Neural progenitor cell (in vitro differentiated cells): ENCODE measurements at places on chromosomes 1 and 21.

GRCh38 chr1:209072481-209072880 lies 511.0 kb upstream of the CAMK1G start:
- no peak for DNase-seq

GRCh38 chr1:77977989-77978292 lies 931 bp downstream of the FUBP1 start:
- DNase-seq: no peak

DNA sequence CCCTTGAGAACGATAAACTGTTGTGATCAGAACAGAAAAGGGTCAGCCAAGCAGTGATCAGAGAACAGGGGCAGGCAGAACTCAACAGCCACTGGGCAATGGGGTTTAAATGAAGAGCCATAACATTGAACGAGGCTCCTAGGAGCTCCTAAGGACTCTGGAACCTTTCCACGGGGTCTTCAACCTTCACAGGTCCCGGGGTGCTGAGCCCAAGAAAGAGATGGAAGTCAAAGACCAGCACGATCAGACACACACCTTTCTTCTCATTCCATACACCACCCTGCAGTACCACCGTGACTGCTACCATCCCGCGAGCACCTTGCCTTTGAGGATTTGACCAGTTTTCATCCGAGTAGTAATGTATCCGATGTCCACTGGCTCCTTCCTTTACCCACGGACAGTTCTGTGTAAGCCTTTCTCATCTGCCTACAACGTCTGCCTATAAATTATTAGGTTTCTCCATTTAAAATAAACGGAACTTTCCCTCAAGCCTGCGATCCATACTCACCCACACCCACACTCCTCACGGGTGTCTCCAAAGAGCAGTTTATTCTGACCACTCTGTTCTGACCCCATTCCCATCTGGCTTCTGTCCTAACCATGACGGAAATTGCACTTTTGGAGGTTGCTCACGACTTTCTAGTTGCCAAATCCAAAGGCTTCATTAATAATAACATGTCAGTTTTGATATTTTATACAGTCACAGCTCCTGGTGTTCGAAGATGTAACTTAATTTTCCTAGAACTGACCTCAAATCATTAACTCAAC lies 16.8 kb upstream of the HHAT start:
- DNase-seq: no peak

DNA sequence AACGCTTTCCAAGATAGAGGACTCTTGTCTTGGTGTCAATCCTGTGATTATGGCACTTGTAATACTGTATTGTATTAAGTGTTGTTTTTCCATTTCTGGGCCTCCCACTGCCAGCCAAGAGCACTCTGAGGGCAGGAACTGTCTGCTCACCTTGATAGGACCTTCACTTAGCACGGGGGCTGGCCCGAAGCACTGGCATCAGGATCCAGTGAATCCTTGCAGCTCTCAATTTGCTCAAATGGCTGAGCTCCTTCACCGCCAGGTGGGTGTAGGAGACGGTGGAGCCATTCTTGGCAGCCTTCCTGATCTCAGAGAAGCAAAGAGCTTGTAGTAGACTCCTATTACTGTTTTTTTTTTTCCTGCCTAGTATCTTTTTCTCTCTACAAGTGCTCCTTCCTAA lies 17.7 kb downstream of the MECR start:
- no peak for DNase-seq

- no peak for DNase-seq
Observed at GRCh38 chr1:223847781-223848345, 2.1 kb upstream of the TP53BP2 start.

- peak; percentile 95 for DNase-seq
Observed at GRCh38 chr1:6246497-6247467, 2.8 kb downstream of the HES3 start.

- DNase-seq: no peak
Observed at GRCh38 chr1:40640314-40641076, 25.0 kb downstream of the RIMS3 start.

- DNase-seq: no peak
Observed at GRCh38 chr1:91057784-91058183, 35.9 kb upstream of the ZNF644 start.

DNA sequence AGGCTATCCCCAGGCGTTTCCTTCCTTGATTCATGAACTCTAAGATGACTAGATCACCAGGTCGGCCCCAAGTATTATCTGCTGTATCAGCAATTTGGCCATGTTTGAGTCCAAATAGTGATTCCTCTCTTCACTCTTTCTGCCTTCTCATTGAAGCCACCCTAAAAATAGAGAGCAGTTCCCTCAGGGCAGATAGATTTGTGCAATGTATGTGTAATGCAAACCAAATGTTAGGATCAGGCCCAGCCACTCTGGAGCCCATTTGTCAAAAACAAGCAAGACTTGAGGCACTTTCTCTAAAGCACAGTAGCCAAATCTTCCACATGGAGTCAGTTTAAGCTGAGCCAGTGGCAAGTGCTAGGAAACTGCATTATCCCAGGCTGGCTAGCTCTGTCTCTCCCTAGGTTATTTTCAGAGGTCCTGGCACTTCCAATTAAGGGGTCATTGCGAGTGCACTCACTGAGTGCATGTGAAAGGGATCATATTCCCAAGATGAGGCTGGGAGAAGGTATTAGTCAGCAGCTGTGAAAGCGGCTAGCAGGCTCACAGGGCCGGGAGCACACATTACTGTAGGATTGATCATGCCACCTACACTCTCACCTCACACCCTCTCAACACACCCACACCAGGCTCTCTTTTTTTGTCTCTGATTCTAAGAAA lies 97.9 kb upstream of the RAB3GAP2 start:
- DNase-seq: peak; percentile 30

DNA sequence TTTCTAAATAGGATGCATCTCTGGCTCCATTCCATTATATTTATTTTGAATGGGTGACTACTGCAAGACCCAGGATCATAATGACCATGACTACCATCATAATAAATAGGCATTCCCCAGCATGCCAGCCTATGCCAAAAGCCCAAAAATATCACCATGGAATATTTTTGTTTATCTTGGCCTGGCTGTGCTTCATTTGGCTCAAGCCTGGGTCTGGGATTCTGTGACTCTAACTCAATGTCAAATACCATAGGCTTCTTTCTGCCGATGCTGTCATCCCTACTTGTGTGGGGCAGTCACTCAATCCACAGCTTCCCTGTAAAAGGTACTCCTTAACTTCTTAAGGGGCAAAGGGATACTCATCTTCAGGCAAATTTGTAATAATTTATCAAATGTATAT lies 66.6 kb downstream of the DIRAS3 start:
- DNase-seq: no peak

DNA sequence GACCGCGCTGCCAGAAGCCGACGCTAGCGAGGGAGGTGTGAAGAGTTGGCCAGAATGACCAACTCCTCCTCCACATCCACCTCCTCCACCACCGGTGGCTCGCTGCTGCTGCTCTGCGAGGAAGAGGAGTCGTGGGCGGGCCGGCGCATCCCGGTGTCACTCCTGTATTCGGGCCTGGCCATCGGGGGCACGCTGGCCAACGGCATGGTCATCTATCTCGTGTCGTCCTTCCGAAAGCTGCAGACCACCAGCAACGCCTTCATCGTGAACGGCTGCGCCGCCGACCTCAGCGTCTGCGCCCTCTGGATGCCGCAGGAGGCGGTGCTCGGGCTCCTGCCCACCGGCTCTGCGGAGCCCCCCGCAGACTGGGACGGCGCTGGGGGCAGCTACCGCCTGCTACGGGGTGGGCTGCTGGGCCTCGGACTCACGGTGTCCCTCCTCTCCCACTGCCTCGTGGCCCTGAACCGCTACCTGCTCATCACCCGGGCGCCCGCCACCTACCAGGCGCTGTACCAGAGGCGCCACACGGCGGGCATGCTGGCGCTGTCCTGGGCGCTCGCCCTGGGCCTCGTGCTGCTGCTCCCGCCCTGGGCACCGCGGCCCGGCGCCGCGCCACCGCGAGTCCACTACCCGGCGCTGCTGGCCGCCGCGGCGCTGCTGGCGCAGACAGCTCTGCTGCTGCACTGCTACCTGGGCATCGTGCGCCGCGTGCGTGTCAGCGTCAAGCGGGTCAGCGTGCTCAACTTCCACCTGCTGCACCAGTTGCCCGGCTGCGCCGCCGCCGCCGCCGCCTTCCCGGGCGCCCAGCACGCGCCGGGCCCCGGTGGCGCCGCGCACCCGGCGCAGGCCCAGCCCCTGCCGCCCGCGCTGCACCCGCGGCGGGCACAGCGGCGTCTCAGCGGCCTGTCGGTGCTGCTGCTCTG lies 1.2 kb downstream of the GPR88 start:
- peak; percentile 80 for DNase-seq

DNA sequence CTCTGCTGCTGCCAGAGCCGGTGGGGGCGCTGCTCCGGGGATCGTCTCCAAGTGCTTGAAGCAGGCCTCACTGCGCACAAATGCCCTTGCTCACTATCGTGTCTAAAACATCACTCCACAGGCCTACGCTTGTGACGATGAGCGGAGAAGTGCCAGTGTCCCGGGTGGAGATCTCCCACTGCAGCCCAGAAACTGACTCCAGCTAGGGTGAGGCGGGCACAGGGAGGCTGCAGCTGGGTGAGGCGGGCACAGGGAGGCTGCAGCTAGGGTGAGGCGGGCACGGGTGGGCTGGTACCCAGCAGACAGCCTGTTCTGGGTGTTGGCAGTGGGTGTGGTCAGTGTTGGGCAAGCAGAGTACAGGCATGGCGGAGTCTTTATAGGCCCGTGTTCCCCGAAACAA lies 22.7 kb upstream of the PDXK start:
- DNase-seq: no peak

DNA sequence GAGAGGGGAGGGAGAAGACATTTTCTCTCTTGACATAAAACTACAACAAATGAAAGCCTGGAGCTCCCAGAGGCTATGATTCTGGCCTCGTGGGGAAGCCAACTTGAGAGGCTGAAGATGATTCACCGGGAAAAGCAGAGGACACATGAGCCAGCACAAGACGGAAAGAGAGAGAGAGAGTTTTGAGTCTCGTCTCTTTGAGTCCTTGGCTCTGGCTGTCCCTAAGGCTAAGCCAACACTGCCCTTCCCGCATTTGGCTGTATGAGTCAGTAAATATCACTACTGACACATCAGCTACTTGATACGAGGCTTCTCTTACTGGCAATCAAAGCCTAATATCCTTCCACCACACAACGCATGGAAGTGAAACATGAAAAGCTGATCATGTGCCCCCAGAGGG lies 95.5 kb downstream of the GRIK3 start:
- DNase-seq: no peak

GRCh38 chr1:118947003-118947765 lies 41.0 kb downstream of the TBX15 start:
- no peak for DNase-seq

DNA sequence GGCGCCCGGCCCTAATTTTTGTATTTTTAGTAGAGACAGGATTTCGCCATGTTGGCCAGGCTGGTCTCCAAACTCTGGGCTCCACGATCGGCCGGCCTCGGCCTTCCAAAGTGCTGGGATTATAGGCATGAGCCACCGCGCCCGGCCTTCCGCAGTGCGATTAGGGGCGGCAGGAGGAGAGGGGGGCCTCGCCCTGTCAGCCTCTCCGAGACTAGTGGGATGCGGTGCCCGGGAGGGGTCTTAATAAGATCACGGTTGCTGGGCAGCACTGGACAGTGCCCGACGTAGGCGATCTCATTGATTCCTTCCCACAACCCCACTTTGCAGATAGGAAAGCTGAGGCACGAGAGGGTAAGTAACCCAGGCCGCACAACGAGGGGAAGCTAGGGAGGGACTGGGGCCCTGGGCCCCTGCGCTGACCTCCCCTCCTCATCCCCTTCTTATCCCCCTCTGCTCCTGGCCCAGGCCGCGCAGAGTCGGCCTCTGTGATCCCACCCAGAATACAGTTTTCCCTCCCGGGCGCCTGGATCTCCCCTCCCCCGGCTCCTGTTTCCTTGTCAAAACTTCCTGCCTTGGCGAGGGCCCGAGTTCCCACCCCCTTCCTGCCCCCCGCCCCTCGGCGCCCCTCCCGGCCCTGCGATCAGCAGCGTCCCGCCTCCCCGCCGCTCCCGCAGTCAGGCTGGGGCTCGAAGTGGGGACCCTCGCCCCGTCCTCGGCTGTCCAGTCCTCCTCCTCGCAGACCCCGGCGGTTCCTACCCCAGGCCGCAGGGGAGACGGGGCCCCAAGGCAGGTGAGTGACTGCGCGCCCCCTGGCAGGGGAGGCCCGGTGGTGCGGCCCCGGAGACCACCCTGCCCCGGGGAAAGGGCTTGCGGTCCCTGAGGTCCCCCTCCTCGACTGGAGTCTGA lies at the start of gene PEAR1:
PEAR1 (plus strand) TSS at position 671 of the 906 bp plus-strand sequence. CDS start 10,209 bp downstream, outside the sequence.
- DNase-seq: peak; percentile 64

- DNase-seq: no peak
Observed at GRCh38 chr1:21256776-21257175, 33.5 kb downstream of the ECE1 start.

GRCh38 chr1:82152356-82153271 lies 351.9 kb downstream of the ADGRL2 start:
- no peak for DNase-seq

- DNase-seq: no peak
Observed at GRCh38 chr21:45869121-45870007, 112.2 kb upstream of the COL6A1 start.

DNA sequence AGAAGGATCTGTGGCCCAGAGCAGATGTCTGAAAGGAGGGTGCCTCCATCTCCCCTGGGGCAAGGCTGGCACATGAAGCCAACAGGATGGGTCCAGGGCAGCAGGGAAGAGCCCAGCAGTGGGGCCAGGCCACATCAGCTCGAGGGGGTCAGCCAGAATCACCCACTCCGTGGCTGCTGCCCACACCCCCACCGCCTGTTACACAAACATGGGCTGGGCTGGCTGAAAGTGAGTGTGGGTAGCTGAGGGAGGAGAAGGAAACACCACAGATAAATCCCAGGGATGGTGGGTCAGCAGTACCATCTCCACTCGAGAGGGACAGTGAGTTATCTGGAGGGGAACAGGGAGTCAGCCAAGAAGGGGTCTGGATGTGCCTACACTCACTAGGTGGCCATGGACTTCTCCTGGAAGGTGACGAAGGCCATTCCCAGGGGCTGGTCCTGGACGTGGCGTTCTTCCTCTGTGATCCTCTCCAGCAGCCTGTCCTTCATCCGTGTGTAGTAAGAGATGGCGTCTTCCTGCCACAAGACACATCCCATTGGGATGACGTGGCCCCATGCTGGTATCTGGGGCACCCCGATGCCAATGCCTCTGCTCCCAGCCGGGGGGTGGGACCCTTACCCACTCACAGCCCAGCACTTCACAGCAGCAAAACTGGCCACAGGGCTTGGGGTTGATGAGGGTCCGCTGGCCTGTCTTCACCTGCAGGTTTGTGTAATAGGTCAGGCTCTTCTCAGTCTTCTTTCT lies 20.2 kb downstream of the TMEM63A start:
- no peak for DNase-seq
